NCI-H526 treated with DMSO at 0.1 percent for 48 hours (cell line): ENCODE measurements at places on chromosomes 12 and 14.

DNA sequence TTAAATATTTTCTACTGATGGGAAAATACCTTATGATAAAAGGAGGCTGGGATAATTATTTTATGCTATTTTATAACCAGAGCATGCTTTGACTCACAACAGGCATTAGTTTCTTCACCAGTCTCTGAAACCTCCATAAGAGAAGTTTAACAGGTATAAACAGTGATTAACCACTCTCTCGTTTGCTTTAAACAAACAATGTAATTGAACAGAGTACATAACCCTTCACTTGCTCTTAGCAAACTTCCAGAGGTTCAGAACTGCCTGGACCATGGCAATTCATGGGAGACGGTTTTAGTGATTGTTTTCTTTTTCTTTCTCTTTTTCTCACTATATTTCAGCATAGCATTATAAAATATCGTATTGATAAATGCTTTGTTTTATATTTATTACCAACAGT, 35.3 kb downstream of the CFAP251 start:
- DNase-seq = no peak

- no peak for DNase-seq
Measured at GRCh38 chr12:80165746-80166145, 66.4 kb downstream of the OTOGL start.

- no peak for DNase-seq
Measured at GRCh38 chr12:110647631-110648040, 33.7 kb downstream of the TCTN1 start.

GRCh38 chr12:108576660-108577234, 14.4 kb downstream of the ISCU start:
- DNase-seq = no peak

DNA sequence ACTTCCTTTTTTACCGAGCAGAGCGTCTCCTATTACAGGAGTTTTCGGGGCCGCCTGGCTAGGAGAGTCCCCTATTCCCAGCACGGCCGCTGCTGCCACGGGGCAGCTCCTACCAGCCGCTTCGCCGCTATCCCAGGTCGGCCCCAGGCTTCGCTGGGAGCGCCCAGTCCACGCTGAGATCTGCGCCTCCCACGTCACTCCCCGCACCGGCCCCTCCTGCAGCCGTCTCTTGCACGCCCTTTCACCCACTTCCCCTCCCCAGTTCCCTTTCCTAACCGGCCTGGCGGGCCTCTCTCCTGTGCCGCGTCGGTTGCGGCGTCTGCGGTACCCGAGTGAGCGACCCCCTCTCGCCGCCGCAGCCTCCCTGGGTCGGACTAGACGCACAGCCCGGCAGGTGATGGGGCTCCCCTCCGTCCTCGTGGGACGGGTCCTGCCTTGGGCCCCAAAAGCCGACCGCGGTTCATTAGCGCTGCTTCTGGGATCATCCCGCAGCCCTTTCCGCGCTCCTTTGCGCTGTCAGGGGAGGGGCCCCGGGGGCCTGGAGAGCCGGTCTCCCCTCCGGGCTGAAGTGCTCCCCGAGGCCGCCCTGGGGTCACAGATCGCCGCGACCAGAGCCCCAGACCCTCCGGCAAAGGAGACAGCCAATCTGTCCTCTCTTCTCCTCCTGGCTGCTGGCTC, 1318.4 kb downstream of the TMEM121 start:
- peak; percentile 72 for DNase-seq

GRCh38 chr14:101363880-101364391, 197.4 kb upstream of the DIO3 start:
- DNase-seq = no peak

DNA sequence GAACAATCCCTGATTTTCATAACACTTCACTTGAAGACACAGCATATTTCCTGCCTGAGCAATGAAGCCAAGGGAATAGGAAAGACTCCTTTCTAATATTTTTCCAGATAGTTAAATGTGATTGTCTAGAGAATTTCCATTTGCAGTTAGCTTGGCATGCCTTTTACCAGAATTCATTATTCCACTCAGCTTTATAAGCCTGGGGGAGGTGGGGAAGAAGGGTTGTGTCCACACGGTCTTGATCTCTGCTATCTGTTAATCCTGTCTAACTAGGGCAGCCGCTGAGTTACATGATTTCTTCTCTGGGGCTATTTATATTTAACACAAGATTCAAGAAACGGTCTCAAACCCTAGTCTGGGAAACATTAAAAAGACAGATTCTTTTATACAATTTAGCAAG, 146.6 kb upstream of the FSCB start:
- no peak for DNase-seq
